ENCODE measurements at places on chromosomes 2 and 18.

- DNase-seq: no peak
These were observed 136.0 kb upstream of the ZSWIM2 start for GRCh38 chr2:186984966-186985365.

- no peak for DNase-seq
These were observed 62.1 kb downstream of the CTAGE1 start for GRCh38 chr18:22355598-22355997.

DNA sequence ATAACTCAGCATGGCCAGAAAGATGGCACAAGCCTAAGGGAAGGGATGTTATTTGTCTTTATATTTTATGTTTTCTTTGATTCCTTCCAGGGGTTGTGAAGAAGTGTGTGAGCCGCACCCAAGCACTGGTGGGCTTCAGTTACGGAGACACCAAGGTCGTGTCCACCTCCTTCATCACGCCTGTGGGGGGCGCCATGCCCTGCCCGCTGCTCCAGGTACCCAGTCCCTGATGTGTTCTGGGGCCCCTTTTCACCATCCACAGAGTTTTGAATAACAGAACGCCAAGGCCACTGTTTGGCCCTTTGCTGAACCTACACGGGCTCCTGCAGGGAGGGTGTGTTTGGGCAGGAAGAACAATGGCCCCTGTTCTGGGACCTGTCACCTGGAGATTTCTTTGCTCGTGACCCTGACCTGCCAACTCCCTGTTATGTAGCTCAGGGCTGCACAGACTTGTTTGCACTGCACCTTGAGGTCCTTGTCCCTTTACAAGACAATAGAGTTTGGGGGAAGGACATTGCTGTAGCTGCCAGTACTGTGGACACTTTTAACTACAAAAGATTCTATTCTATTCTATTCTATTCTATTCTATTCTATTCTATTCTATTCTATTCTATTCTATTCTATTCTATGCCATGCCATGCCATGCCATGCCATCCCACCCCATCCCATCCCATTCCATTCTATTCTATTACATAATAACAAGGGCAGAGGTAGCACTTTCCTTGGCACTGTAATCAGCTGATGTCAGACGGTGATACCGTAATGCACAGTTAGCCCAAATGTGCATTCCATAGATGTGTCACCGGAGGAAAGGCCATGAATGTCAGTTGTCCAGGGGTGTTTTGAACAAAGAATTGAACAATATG, 48.2 kb upstream of the CNGA3 start:
- DNase-seq: no peak

DNA sequence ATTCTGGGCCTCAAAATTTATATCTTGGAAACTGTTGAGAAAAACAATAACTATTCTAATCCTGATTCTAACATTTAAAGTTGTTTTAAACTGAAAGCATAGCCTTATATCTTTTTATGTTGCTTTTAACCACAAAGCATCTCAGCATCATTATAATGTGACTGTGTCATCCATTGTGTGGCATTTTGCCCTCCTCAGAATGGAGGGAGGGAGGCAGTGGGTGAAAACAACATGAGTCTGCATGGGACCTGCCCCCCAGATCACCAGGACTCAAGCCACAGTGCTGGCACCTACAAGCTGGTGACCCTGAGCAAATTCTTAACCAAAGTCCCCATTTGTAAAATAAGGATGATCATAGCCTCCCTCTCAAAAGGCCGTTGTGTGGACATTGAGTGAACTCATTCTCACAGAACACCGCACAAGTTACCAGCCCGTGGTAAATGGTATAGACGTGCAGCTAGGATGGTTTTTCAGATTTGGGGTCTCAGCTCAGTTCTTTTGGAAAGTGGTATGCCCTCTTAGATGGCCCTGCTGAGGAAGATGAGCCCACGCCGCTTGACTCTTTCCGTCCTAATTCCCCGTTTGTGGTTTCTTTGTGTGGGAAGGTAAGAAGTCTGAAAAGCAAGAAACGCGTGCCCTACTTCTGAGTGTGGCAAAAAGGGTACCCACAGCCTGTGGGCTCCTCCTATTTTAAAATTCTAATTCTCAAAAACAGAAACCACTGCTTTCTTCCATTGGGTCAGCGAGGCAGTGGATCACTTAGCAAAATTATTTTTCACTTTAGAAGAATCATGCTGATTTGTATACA, 305.0 kb upstream of the ID2 start:
- DNase-seq: no peak

DNA sequence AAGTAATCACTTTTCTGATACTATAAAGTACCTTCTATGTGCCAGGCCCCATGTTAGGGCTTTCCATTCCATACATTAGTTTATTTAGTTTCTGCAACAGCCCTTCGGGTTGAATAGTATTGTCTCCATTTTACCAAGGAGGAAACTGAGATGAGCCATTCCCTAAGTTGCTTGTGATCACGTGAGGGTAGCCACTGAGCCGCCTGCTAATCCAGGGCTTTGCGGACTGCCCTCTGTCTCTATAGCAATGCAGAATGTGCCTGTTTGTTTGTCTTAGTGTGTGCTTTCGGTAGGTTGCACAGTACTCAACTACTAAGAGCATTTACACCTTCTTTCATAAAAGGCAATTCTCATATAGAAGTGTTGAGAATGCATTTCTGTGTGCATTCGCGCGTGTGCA, 5.0 kb downstream of the EMILIN2 start:
- no peak for DNase-seq

DNA sequence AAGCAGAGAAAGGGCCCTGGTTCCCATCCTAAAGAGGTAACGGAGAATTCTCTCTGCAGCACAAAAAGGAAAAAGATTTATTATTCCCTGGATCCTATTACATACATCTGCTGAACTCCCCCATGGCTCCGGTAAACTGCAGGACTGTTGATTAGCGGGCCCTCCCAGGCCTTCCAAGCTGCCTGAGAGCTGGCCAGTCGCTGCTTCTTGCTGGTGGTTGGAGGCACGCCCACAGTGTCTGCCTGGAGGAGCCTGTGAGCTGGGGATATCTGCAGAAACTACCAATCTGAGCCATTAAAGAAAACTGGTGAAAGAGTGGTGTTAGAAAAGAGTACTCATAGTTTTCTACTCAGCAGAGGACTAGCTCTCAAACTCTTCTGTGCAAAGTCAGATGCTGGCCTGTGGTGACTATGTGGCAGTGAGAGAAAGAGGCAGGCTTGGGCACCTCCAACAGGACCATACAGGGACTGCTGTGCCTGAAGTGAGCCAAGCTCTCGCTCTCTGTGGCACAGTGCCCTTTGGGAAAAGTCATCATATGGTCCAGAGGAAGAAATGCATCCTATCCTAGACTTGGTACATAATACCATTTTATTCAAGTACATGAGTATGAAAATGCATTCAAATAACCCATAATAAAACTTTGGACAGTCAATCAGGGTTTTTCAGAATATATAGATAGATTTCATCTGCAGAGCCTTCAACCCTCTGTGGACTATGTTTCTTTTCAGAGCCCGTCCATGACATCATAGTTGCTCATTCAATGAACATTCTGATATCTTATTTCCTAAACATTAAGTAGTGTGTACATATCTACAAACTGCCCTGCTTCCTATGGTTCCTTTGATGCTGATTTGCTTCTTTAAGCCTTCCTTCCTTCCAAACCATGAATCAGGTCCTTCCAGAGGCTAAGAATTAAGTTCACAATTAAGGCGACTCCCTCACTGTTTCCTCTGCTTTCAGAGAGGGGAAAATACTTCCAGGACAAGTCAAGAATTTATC, 242.0 kb upstream of the LYPD1 start:
- DNase-seq: no peak

- DNase-seq: no peak
These were observed 217.7 kb downstream of the PRKCE start for GRCh38 chr2:45869165-45869501.

DNA sequence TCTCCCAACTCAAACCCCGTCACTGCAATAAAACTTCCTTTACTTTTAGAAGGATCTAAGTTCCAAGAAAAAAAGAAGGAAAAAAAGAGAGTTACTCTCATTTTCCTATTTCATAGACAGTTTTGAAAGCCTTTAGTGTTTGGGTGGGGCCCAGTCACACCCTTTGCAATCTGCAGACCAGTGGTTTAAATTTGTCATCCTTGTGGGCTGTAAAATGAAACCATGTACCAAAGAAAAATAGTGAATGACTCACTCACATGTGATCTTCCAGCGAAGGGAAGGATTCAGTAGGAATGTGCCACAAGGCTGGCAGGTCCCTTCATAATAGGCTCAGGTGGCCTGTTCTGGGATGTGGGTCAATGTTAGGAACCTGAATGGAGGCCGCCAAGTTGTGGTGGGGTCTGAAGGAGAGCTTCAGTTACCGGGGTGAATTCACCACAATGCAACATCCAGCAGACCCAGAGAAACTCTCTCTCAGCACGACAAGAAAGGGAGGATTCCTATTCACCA, 28.3 kb downstream of the ANXA4 start:
- peak; percentile 23 for DNase-seq

GRCh38 chr2:42334220-42334619, 26.8 kb downstream of the COX7A2L start:
- DNase-seq: no peak

GRCh38 chr2:172300851-172301250, 126.5 kb upstream of the ITGA6 start:
- no peak for DNase-seq

DNA sequence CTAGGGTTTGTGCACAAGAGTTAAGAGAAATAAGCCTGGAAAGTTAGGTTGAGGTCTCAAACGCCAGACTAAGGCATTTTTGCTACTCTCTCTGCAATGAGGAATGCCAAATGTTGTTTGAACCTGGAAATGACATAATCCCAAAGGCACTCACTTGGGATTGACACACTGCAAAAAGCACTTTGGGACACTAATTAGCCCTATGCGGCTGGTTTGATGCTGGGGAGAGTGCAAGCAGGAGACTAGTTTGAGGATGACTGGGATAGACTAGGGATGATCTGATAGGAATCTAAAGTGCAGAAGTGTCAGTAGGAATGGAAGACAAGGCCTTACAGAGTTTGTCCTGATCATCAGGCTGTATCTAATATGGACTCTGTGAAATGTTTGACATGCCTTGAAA, 469.0 kb downstream of the SLC4A3 start:
- DNase-seq: no peak

DNA sequence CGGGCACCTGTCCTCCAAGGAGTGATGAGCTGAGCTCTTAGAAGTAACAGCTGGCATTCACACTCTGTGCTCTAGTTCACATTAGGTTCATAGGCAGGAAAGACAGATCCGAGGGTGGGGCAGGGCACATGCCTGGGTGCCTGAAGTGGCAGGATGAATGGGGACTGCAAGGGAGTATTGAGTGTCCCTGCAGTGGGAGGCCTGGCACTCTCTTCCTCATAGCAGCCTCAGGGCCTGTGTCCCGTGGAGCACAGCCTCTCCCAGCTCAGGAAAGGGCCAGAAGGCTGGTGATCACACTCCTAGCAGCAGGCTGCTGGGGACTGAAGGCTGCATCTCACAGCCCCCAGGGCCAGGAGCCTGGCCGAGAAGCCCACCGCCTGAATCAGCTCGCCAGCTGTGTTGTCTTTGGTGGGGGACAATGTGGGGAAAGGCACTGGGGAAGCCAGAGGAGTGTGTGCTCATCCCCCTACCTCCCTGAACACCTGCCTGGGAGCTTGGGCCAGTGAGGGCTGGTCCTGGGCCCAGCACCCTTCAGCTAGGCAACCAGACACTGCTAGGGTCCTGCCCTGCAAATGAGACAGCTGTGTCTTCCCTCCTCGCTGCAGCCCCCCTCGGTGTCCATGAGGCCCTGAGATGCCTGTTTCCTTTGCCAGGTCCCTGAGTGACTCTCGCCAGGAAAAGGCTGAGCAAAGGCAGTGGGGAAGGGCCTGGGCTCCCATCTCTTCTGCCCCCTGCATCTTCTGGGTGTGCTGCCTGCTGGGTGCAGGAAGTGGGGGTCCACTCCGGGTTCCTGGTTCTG, 48.2 kb upstream of the HS6ST1 start:
- no peak for DNase-seq

GRCh38 chr2:30104307-30104706, 42.5 kb upstream of the YPEL5 start:
- DNase-seq: no peak

DNA sequence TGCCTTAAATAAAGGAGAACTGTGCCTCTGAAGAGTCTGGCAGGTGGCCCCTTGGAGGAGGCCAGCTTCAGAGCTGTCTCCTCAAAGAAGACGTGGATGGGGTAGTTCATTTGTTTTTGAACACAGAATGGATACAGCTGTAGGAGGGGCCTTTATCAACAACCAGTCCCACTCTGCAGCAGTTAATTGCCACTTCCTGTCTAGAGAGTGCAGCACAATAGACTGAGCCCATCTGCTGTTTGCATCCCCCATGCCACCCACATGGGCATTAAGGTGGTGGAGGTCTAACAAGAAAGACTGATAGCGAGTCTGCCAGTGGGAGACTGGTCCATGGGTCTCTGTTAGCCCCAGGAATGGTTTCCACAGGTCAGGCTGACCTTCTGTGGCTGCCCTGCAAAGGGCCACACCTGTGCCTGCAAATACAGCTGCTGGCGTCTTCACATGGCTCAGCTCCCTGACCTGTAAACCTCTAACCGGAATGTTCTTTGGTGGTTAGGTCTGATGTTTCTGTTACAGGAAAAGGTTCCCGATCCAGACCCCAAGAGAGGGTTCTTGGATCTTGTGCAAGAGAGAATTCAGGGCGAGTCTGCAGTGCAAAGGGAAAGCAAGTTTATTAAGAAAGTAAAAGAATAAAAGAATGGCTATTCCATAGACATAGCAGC, 153.3 kb upstream of the ITGA6 start:
- DNase-seq: no peak

GRCh38 chr2:205721057-205721449, 38.8 kb downstream of the NRP2 start:
- DNase-seq: no peak

DNA sequence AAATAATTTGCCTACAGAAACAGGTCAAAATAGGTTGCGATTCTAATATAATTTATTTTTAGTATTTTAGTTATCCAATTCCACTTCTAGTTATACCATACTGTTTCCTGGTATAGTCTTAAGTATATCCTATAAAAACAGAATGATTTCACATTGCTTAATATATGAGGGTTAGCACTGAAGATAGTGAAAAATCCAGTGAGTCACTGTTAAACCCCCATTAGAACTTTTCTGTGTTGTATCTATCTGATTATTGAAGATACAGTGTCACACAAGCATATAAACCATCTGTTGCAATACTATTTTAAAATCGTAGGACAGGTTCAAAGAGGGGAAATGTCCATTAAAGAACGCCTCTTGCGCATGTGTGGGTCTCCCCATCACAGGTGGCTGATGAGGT, 110.0 kb downstream of the FEZ2 start:
- DNase-seq: no peak

- DNase-seq: no peak
These were observed 97.0 kb downstream of the CABLES1 start for GRCh38 chr18:23232331-23232730.

GRCh38 chr2:24490181-24490689, 819 bp upstream of the NCOA1 start:
- no peak for DNase-seq

DNA sequence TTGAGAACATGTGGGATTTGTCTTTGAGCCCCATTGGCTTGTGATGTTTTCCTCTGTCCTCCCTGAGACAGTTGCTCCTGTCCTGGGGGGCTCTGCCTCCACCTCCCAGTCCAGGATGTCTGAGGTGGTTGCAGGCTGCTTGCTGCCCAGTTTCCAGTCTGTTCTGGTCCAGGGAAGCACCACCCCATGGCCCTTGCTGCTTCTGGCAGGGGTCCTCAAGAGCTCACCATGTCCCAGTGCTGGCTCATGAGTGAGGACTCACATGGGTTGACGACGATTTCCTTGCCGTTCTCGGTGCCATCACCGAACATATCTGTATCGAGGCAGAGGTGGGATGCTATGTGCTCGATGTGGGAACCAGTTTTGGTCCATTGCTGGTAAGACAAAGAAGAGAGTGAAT, 103.4 kb upstream of the CAPN13 start:
- no peak for DNase-seq

All from GDM1 (cell line).